Activated T-cell treated with anti-CD3 and anti-CD28 coated beads, Interleukin-2, amount 50 U/mL, for 72 hours (primary cell): ENCODE measurements at places on chromosomes 4 and X.

GRCh38 chr4:139973616-139974015 is 180.4 kb downstream of the MAML3 start:
- DNase-seq: no peak

- DNase-seq: no peak
Measured at GRCh38 chrX:117990438-117990837, 126.2 kb downstream of the KLHL13 start.

DNA sequence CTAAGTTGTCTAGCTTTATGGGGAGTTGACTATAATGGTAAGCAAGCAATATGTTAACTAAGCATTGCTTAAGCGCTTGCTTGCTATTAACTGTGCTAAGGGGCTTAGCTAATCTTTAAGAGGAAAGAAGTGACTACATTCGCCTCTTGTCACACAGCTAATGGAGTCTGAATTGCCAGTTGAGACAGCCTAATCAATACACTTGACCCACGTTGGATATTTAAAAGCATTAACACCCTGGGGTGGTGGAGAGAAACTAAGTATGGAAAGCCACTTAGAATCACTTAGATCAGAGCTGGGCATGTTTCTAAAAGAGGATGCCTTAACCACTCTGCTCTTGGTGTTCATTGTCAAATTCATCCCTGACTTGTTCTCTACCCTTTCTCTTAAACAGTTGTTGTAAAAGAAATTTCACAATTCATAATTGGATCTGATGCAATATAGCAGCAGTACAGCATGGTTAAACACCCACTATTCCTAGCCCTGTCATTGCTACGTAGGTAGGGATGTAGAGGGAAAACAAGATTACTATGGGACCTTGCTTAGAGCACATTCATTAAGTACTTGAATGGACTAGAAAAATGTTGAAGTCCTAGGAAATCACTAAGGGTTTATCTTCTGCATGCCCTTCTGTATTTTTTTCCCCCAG is 3.5 kb downstream of the ZAR1 start:
- DNase-seq: no peak

DNA sequence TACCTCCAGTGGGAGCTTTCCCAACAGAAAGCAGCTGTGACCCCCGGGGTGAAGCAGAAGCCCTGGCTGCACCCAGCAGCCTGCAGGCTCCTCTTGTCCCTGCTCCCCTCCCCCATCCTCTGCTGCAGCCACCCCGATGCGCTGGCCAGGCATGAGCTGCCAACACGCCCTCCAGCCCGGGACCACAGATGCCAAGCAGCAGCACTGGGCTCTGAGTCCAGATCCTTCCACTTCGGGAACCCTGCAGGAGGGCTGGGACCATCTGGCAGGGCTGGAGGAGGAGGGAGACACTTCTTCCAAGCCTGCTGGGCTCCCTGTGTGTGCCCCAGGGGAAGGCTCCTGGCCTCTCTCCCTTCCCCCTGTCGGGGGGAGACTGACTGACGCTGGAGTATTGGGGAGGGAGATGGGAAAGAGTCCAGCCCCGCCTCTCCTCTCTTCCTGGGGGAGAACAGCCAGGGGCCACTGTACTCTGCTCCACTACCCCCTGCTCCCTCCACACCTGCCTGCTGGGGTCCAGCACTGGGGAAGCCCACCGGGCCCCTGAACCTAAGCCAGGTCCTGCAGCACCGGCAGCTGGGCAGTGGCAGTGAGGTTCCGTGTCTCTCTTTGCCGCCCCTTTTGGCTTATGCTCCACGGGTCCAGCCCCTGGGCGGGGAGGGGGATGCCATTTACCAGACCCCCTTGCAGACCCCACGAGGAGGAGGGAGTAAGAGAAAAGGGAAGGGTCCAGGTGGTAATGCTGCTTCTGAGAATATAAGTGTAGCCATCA is 55.7 kb downstream of the PPP2R2C start:
- no peak for DNase-seq

DNA sequence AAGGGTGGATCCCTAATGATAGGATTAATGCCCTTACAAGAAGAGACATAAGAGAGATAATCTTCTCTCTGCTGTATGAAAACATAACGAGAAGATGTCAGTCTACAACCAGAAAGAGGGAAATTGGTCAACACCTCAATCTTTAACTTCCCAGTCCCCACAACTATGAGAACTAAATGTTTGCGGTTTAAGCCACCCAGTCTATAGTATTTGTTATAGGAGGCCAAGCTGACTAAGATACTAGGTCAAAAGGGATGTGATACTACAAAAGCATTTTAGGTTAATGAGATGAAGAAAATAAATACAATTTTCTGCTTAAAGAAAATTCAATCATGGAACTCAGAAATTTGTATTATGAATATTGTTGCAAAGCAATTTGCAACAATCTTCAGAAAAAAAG is 55.4 kb upstream of the LHFPL1 start:
- DNase-seq: no peak

- no peak for DNase-seq
Measured at GRCh38 chrX:131704136-131704695, 160.3 kb downstream of the OR13H1 start.

DNA sequence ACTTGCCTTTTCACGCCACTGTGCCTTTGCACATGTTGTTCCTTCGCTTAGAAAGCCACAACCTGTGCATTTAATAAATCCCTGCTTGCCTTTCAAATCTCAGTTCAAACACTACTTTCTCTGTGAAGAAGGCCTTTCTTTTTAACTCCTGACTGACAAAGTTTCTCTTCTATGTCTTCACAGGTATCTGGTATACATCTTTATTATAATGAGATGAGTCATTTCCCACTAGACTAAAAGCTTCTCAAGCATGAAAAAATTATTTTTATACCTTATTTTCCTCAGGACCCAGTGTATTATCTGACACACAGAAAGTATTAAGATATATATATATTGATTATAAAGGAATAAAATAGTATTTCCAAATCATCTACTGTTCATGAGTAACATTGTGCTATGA is 189.9 kb downstream of the TBCK start:
- DNase-seq: no peak

DNA sequence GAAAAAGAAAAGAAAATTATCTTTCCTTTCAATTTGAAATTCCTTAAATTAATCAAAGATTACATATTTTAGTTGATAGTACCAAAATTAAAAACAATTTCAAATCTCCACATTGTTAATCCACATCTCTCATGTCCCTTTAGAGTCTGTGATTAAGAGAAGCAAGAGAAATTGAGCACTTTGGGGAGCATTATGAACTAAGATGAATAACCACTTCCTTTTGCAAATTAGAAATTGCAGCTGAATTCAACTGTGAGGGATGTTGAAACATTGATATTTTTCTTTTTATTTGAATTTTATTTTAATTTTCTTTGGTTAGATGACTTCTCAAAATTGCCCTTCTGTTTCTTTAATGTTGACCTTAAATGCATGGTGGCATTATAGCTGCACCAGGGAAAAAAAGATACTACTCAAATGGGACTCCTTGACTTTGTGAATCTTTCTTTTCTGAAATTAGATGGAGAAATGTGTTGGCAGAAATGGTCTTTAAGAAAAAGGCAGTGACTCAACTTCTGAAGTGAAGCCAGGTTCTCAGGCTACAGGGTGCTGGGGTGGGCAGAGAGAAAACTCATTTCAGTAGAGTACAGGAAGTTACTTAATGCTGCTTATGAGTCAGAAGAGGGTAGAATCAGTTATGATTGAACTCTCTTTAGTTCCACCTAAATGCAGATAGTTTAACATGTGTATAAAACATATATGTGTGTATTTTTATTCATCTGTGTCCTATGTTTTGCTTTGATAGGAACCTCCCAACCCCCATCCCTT is 92.0 kb upstream of the TNIP3 start:
- DNase-seq: peak; percentile 64

GRCh38 chr4:156536661-156537060 is 434.9 kb downstream of the PDGFC start:
- no peak for DNase-seq

GRCh38 chr4:8524595-8525382 is 55.4 kb upstream of the GPR78 start:
- no peak for DNase-seq

- DNase-seq: no peak
Measured at GRCh38 chr4:158856852-158857251, 88.0 kb downstream of the FNIP2 start.

GRCh38 chr4:13705521-13706041 is 78.1 kb upstream of the BOD1L1 start:
- DNase-seq: no peak

DNA sequence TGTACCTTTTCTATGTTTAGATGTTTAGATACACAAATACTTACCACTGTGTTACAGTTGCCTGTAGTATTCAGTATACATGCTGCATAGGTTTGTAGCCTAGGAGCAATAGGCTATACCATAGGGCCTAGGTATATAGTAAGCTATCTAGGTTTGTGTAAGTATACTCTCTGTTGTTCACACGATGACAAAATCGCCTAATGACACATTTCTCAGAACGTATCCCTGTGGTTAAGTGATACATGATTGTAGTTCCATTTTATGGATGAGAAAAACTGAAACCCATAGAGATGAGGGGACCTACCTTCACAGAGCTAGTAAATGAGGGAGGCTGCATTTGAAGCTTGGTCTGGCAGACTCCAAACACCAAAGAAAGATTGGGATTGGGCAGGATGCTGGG is 79.4 kb upstream of the EFNB1 start:
- no peak for DNase-seq

- no peak for DNase-seq
Measured at GRCh38 chr4:105998171-105999063, 103.1 kb downstream of the NPNT start.

GRCh38 chr4:53592686-53593501 is 1.6 kb upstream of the LNX1 start:
- no peak for DNase-seq

DNA sequence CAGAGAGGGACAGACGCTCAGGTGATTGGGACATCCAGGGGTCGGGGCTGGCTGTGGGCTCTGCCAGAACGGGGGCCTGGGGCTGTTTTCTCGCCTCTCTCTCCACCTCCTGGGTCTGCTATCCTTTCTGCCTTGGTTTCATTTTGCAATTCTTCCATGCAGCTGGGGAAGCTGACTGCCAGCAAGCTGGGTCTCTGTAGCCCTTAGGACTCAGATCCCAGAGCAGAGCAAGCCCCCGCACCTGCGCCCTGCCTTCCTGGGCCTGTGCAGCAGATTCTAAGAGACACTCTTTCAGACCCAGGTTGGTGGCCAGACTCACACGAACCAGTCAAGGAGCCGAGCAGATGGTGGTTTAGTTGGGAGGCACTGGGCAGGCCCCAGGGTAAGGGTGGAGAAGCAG is 59.1 kb upstream of the GRPEL1 start:
- DNase-seq: no peak

DNA sequence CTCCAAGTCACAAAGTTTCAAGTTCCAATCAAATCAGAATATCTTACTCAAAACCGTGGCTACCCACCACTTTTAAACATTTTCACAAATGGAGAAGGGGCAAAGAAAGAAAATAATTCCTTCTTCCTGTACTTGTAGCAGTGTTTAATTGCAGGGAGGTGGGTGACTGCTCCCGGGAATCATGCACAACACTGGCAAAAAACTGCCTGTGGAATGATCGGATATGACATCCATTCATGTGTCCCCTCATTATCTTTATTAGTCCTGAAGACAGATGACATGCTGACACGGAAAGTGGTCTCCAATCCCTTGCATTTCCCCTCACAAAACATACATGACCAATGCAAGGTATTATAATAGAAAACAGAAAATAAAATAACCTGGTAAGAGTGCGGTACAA is 2.0 kb downstream of the TSPAN5 start:
- DNase-seq: no peak

DNA sequence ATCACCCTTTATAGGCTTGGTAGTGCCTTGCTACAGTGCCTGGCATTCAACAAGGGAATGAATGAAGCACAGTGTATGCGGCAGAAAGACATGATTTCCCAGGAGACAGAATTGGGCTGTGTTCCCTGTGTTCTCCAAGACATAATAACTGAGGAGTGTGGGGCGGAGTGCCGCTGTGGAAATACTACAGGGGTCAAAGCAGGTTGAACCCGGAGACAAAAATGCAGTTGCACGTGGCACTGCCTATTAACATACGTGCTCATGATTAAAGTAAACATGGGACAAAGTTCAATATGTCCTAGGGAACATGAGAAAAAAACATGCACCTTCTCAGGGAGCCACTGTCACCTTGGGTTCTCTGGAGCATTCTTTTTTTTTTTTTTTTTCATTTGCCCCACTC is 820.8 kb downstream of the RPA4 start:
- no peak for DNase-seq

GRCh38 chrX:19606902-19607301 is 91.6 kb upstream of the MAP3K15 start:
- no peak for DNase-seq

DNA sequence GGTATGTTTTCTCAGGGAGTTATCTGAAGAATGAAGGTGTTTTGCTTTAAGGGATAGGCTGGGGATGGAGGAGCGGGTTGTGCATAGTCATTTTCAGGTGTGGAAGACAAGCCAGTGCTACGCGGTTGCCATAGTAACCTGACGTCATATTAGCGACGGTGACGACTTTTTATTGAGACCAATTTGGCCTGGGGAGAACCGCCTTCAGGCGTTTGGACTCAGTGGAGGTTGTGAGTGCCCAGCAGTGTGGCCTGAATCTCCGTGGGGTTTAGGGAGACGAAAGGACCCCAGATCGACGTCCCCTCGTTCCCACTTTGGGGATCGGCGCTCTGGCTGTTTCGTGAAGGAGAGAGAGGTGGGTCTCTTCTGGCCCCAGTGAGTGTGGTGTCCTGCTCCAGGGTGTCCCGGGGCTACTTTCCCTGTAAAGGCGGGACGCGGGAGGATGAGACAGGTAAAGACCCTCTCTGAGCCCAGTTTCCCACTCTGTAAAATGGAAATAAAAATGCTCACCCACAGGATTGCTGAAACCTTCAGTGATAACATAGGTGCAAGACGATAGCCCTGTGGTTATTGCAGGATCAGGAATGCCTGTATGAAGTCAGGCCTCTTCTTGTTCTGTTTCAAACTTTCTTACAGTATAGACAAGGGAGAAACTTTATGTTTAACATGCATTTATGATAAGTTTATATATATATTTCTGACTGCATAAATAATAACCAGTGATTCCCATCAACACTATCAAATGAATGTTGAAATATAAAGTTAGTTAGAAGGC is 48.6 kb downstream of the GPRASP3 start:
- DNase-seq: peak; percentile 75

DNA sequence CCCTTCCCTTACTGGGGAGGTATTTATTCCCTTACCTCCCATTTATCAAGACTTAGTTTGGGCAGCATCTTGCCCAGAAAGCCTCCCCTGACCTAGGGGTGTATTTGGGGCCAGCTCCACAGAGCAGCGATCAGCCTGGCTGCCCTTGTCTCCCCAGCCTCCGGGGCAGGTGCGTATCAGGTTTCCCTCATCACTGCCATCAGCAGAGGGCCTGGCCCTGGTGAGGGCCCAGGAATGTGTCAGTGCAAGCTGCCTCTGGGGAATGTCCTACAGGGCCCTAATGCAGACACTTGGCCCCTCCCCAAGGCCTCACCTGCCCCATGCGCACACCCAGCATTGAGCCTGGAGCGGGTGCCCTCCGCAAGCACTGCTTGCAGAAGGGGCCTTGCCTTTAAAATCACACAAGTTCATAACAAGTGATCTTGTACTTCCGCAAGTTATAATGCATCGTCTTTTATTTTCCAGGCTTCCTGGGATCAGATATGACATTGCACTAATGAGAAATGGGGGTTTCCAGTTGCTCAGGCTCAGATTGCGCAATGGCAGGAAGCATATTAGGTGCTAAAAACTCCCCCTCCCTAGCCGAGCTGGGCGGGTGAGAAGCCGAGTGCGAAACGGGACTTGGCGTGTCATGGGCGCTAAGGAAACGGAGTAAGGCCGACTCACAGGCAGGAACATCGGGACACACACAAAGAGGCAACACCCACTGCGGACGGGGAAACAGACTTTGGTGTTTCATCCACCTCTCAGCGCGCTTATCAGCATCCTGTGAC is 25.4 kb upstream of the AFAP1 start:
- peak; percentile 42 for DNase-seq

GRCh38 chr4:125703443-125703842 is 388.7 kb downstream of the FAT4 start:
- no peak for DNase-seq
